ENCODE measurements at places on chromosomes 6 and 20.

GRCh38 chr6:32796848-32797776, 19.7 kb downstream of the HLA-DOB start:
- peak; percentile 23 for DNase-seq

DNA sequence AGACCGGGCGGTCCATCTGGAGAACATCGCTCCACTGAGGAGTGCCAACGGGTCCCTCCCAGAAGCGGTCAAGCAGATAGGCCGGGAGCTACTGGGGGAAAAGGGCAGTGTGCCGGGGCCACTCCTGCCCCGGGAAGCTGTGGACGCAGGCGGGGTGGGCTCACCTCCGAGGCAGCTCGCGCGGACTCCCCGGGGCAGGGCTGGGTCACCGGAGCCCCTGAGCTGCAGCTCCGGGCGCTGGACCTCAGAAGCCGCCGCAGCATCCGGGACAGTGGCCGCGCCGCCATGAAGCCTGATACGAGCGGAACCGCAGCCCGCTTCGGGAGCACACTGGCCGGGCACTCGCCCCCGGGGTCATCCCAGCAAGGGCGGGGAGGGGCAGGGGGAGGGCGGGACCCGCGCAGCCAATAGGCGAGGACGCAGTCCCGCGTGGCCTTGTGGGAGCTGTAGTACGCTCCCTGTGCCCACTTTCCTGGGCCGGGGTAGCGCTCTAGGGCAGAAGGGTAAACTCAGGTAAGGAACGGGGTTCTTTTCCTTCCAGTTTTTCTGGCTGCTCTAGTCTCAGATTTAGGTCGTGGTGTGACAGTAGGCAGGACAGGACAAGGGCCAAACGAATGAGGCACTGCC, at the start of gene MOCS1:
MOCS1 (minus strand) TSS at position 332 of the 627 bp plus-strand sequence; CDS start at position 287, 45 bp downstream.
- peak; percentile 79 for DNase-seq

DNA sequence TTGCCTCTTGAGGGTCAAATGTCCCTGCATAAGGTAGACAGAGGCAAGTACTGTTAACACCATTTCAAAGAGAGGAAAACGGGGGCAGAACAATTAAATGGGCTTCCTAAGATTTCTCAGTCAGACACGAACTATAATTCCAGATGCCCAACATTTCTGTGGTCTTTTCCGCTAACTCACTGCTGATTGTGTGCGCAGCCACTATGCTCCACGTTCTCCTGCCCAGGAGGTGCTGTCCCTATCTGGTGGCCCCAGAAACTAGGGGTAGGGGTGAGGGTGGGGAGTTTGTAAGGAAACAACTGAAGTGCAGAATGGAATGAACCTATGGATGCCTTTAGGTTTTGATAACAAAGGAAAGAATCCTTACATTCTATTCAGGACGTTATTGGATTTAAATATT, 86.1 kb upstream of the BACH2 start:
- DNase-seq, result no peak

GRCh38 chr6:160260367-160260766, 1.7 kb upstream of the SLC22A2 start:
- DNase-seq, result no peak

GRCh38 chr6:165484178-165484889, 174.9 kb upstream of the C6orf118 start:
- DNase-seq, result no peak

- DNase-seq, result no peak
These were observed 280.5 kb upstream of the OPRM1 start for GRCh38 chr6:153758516-153758915.

DNA sequence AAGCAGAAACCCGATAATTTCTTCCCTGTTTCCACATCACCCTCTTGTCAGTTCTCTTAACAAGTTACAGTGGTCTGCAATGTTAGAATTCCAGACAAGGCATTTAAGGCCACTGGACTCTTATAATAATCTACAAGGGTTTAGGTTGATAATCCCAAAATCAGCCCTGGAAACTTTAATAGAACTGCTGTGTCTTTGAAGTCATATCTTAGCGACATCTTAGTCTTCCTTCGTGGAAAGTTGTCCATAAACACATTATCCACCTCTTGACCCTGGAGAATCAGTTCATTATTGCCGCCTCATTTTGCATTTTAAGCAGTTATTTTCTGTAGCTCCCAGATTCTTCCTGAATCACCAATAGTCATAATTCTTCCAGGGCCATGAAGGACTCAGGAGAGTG, 108.6 kb upstream of the PLCB4 start:
- no peak for DNase-seq

DNA sequence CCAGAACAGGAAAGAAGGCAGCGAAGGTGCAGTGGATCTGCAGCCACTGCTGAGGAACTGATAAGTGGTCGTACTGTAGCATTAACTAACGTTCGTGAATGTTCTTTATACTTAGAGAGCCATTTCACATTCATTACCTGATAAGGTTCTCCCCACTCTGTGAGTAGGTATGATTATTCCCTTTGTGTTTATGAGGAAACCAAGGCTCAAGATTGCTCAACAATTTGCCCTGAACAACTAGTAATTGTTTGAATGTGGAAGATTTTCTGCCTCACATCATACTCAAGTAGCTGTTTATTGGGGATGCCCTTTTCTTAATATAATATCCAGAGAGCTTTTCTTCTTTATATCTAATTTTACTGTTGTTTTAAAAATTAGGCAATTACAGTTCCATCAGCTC, 24.9 kb upstream of the ELOVL5 start:
- no peak for DNase-seq

- DNase-seq, result no peak
These were observed 67.8 kb downstream of the RNF182 start for GRCh38 chr6:13992417-13993055.

GRCh38 chr6:1103945-1104623, 207.8 kb upstream of the FOXQ1 start:
- DNase-seq, result no peak

- DNase-seq, result no peak
These were observed 42.8 kb downstream of the C6orf118 start for GRCh38 chr6:165266621-165267020.

DNA sequence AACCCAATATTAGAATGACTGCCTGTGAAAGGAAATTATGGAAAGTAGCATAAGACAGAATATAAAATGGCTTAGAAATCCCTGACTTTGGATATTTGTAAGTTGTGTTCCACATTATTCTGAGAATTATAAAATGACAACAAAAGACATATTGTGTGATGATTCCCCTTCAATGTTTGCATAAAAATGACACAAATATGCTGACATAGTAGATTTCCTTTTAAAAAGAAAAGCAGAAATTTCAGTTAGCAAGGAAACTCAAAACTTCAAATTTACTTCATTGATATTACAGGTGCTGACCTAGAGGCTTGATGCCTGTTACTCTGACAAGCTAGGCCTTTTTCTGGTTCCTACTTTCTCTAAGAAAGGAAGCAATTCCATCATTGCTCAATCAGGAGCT, 816.9 kb upstream of the HS3ST5 start:
- DNase-seq, result no peak

GRCh38 chr6:43717822-43718221, 30.2 kb upstream of the MRPS18A start:
- DNase-seq, result no peak

GRCh38 chr20:48814633-48815032, 13.2 kb downstream of the PREX1 start:
- no peak for DNase-seq

DNA sequence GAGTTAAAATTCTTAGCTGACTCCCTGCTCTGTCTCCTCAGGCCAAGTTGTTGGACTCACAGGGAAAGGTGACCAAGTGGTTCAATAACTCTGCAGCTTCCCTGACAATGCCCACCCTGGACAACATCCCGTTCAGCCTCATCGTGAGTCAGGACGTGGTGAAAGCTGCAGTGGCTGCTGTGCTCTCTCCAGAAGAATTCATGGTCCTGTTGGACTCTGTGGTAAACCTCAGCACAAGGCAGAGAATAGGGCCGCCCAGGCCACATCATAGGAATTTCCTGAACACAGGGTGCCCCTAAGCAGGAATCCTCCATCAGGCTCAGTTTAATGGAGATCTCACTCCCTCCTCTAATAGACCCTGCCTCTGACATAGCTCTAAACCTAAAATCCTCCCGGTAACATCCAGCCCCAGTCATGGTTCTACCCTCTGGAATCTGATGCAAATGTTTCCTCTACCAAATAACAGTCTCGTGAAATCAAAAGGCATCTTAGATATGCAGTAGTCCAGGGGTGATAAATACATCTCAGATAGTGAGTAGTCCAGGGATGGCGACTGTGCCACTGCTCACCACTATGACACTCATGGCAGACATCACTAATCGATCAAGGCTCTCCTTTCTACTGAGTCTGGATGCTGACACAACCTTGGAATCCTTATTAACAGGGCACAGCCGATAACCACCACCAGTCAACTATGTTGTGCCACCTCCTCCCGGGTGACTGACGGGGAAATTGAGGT, 18.3 kb downstream of the BPIFB1 start:
- DNase-seq, result no peak

DNA sequence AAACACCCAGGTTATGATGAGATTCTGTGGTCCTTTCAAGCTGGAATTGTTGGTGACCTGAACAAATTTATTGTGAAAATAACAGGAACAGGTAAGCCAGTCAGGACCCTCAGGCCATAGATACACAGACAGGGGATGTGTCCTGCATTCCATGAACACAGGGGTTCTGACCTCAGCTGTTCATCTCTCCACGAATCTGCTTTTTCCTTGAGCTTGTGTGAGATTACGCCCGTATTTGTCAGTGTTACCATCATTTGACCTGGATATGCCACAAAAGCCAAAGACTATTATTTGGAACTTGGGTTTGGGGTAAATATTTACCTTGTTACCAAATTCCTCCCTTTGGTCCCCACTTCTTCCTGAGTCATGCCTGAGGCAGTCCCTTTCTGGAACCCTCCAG, 288.9 kb downstream of the PREX1 start:
- no peak for DNase-seq

- peak; percentile 45 for DNase-seq
These were observed 296 bp downstream of the ADNP start for GRCh38 chr20:50930976-50931305.

DNA sequence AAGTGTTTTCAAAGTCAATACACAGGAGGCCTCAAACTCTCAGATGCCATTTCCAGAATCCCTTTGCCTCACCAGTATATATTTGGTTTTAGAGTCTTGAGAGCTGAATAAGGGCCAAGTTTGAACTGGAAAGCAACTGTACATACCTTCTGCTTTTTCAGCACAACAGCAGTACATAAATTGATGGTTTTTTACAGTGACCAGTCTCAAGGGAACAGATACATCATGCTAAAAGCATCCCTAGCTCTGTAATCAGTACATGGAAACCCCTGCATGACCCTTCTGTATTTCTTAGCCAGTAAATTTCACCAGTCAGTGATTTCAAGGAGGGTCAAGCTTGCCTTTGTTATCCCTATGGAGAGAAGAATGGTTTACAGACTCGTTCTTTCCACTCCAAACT, 40.6 kb upstream of the ECHDC1 start:
- no peak for DNase-seq

DNA sequence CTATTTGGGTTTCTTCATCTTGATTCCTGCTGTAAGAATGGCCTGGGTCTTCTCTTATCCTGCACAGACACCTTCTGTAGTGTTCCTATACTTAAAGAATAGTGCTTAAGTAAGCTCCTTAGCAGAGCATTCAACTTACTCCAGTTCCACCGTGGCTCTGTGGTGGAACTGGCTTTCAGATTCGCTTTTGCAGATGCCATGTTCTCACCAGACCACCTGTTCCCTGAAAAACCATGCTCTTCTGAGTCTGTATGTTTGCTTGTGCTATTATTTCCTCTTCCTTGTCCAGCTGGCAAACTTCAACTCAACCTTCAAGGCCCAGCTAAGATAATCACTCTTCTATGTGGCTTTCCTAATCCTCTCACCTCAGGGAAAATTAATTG, 4.9 kb downstream of the ELMO2 start:
- no peak for DNase-seq

DNA sequence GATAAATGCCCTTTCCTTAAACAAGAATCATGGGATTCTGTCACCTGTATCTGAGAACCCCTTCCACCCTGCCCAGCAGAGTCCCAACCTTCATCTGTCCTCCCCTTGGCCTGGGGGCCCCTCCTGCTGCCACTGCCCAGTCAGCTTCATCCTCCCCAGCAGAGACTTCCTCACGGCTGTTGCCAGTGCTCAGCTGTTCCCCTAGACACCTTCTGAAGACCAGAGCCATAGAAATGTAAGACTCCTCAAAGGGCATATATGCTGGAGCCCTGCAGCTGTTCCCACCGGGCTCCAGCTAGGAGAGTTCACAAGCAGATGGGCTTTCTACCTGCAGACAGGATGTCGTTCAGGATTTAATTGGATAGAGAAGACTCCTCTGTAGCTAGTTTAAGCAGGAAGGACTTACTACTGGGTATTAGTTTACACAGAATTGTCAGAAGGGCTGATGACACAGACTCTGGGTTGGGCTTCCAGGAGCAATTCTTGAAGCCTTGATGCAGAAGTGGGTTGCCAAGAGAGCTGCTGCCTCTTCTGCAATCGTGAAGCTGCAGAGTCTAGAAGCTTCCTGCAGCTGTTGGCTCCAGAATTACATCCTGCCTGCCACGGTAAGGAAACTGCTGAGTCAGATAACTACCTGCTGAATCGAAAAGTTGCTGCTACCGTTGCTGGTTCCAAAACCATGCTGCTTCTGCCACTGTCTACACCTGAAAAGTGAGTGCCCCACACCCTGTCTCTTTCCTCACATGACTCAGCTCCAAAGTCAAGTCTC, 57.1 kb upstream of the MLN start:
- DNase-seq, result no peak

DNA sequence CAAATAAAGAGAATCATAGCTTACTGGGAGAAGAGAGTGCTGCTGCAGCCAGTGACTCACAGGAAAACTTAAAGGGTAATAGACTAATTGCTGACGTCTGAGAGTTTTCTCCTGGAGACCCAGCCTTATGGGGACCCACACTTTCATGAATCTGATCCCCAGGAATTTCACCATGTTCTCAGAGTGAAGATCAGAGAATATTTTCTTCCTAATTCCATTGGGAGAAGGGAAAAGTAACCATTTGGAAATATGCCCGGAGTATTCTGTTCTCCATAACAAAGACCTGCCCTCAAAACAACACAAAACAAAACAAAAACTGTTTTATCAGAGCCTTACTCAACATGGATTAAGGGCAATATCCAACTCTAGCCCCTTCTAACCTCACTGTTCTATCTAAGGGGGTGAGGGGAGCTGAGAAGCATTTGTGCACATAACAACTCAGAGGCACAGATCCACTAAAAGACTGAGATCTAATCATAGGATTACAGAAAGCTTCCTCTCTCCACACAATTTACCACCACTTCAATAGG, 168.2 kb upstream of the SSTR4 start:
- DNase-seq, result no peak

DNA sequence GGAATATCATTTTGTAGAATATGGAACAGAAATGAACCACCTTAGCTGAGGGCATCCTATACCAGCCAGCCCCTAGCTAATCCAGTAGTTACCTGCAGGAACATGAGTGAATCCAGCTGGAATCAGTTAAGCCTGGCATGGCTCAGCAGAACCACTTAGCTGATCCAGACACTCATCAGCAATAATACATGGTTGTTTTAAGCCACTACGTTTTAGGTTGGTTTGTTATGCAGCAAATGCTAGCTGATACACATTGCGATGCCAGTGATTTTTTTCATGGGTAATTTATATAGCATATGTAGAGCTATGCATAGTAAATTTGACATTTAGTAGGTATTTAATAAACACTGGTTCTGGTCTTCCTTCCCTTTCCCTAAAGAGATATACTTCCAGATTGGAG, 201.9 kb upstream of the JAG1 start:
- no peak for DNase-seq

GRCh38 chr6:33727932-33728331, 16.4 kb upstream of the UQCC2 start:
- DNase-seq, result no peak
